ENCODE measurements at places on chromosomes 2 and 18.
A peak's percentile ranks its signal among the peaks of the same experiment; 100 is the strongest.

GRCh38 chr2:228318218-228318617 lies 136.7 kb upstream of the SPHKAP start:
- no peak overlapping the region for H3K27ac ChIP-seq
- H3K36me3 ChIP-seq = no peaks in the 10 kb centered on the region
- H3K27me3 ChIP-seq = peaks cover 1% of the 10 kb centered on the region
- no peak for DNase-seq

DNA sequence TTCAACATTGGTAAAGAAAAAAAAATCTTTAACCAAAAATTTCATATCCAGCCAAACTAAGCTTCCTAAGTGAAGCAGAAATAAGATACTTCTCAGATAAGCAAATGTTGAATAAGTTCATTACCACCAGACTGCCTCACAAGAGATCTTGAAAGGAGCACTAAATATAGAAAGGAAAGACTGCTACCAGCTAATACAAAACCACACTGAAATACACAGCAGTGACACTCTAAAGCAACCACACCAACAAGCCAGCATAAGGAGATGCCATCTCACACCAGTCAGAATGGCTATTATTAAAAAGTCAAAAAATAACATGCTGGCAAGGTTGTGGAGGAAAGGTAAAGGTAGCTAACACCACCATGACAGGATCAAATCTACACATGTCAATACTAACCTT lies 74.0 kb upstream of the LHCGR start:
- no peaks in the 10 kb centered on the region for H3K4me1 ChIP-seq
- no peak overlapping the region for H3K27ac ChIP-seq
- no peak for DNase-seq
- H3K36me3 ChIP-seq = no peaks in the 10 kb centered on the region
- no peak overlapping the region for H3K4me3 ChIP-seq
- H3K27me3 ChIP-seq = no peaks in the 10 kb centered on the region

GRCh38 chr2:71974846-71975245 lies 172.8 kb downstream of the CYP26B1 start:
- no peaks in the 10 kb centered on the region for H3K4me1 ChIP-seq
- no peak overlapping the region for H3K4me3 ChIP-seq
- no peak overlapping the region for H3K27ac ChIP-seq

DNA sequence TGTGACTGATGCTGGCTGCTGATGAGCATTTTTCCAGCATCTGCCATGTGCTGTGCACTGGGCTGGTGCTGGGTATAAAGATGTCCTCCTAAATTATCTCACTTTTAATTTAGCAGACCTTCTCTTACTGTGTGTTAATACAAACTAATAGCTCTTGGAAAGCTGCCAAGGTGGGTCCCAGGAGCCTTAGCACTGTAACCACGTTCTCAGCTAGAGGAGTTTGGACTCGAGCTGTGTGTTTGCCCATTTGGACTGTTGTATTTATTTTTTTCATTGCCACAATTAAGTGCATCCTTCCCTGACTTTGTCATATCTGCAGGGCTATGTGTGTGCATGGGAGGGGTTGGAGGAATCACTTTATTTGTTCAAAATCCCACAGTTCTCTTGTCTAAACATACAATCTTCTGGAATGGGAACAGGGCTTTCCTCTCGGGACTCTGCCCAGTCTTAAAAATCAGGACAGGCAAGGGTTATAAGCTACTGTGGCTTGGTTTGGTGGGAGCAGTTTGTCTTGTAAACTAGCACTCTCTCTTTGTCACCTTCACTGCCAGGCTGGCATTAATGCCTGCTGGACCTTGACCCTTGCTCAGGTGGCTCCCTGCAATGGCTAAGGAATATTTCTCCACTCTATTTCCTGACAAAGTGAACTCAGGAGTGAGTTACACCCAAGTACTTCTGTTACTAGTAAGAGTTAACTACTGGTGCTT lies 129.7 kb upstream of the MGAT5 start:
- H3K27me3 ChIP-seq = no peaks in the 10 kb centered on the region
- no peaks in the 10 kb centered on the region for H3K36me3 ChIP-seq
- no peaks in the 10 kb centered on the region for H3K4me1 ChIP-seq
- no peak overlapping the region for H3K27ac ChIP-seq
- H3K4me3 ChIP-seq = no peak overlapping the region
- DNase-seq = no peak

GRCh38 chr2:25473758-25474340 lies 132.1 kb upstream of the DNMT3A start:
- H3K27ac ChIP-seq = no peak overlapping the region
- no peaks in the 10 kb centered on the region for H3K27me3 ChIP-seq
- DNase-seq = no peak
- H3K4me3 ChIP-seq = no peak overlapping the region
- no peaks in the 10 kb centered on the region for H3K4me1 ChIP-seq

GRCh38 chr2:71122387-71123298 lies 7.4 kb downstream of the MCEE start:
- H3K27me3 ChIP-seq = no peaks in the 10 kb centered on the region
- H3K4me1 ChIP-seq = no peaks in the 10 kb centered on the region
- no peak overlapping the region for H3K27ac ChIP-seq
- no peaks in the 10 kb centered on the region for H3K36me3 ChIP-seq

- no peaks in the 10 kb centered on the region for H3K36me3 ChIP-seq
- no peak overlapping the region for H3K27ac ChIP-seq
- no peaks in the 10 kb centered on the region for H3K27me3 ChIP-seq
These were observed 75.1 kb downstream of the CIB4 start for GRCh38 chr2:26566081-26566375.

GRCh38 chr2:205908212-205909183 lies 177.5 kb downstream of the INO80D start:
- no peak overlapping the region for H3K4me3 ChIP-seq
- no peaks in the 10 kb centered on the region for H3K4me1 ChIP-seq
- H3K36me3 ChIP-seq = no peaks in the 10 kb centered on the region
- H3K27ac ChIP-seq = no peak overlapping the region

DNA sequence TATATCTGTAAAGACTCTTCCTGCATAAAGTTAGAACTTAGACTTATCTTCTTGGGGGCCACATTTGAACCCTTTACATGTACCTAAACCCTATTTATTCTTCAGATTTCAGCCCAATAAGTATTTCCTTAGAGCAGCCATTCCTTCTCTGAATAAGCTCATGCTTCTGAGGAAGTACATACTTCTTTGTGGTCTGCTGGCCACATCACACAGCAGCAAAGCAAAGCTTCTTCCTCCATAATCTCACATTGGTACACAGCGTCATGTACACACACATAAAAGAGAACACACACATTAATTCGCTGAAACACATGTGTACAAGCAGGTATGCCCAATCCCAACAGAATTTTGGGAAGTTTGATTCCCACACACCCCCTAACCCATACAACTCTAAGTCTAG lies 331.0 kb downstream of the CDH2 start:
- H3K27me3 ChIP-seq = no peaks in the 10 kb centered on the region
- no peaks in the 10 kb centered on the region for H3K4me1 ChIP-seq
- H3K4me3 ChIP-seq = no peak overlapping the region
- no peak for DNase-seq
- H3K36me3 ChIP-seq = no peaks in the 10 kb centered on the region

GRCh38 chr2:182069908-182070307 lies 84.3 kb downstream of the PPP1R1C start:
- H3K4me3 ChIP-seq = no peak overlapping the region
- H3K27ac ChIP-seq = no peak overlapping the region
- H3K36me3 ChIP-seq = no peaks in the 10 kb centered on the region
- H3K4me1 ChIP-seq = peaks cover 9% of the 10 kb centered on the region
- no peak for DNase-seq

- no peak overlapping the region for H3K27ac ChIP-seq
- H3K4me1 ChIP-seq = no peaks in the 10 kb centered on the region
- no peaks in the 10 kb centered on the region for H3K36me3 ChIP-seq
- peak; percentile 24 for DNase-seq
These were observed 55.0 kb upstream of the CTDP1 start for GRCh38 chr18:79624356-79625170.

DNA sequence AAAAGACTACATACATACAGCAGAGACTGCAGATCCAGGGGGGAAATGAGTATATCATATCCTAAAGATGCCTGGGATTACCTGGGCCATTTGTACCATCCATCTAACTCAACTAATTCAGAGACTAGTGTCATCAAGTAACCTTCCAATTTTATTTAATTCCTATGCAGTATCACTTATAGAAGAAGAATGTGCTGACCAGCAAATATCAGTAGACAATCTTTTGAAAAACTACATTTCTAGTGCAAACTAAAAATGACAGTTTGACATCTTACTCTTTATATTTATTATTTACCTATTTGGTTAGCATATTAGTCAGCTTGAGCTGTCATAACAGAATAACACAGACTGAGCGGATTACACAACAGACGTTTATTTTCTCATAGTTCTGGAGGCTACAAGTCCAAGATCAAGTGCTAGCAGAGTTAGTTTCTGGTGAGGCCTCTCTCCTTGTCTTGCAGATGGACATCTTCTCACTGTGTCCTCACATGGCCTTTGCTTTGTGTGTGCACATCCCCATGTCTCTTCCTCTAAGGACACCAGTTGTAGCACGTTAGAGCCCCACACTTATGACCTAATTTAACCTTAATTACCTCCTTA lies 47.0 kb downstream of the NCKAP5 start:
- no peaks in the 10 kb centered on the region for H3K36me3 ChIP-seq
- H3K27ac ChIP-seq = no peak overlapping the region
- H3K27me3 ChIP-seq = no peaks in the 10 kb centered on the region
- no peaks in the 10 kb centered on the region for H3K4me1 ChIP-seq
- H3K4me3 ChIP-seq = no peak overlapping the region

DNA sequence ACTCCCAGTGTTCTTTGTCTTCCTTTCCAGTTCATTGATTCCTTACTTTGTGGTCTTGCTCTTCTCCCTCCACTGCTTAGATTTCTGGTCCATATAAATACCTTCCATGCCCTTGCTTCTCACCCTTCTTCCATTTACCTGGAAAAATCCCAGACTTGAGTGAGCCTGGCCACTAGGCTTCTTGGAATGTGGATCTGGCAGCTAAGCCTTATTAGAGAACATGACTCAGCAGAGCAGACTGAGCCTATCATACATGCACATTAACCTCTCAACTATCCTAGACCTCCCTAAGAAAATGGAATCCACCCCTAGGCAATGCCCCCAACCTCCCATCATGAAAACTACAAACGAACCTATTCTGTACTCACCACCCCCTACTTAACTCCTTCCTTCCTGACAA lies 127.7 kb downstream of the RHBDD1 start:
- DNase-seq = no peak
- peaks cover 2% of the 10 kb centered on the region for H3K4me1 ChIP-seq

- H3K27me3 ChIP-seq = no peaks in the 10 kb centered on the region
- no peak for DNase-seq
- no peaks in the 10 kb centered on the region for H3K36me3 ChIP-seq
- H3K4me3 ChIP-seq = no peak overlapping the region
These were observed 308.8 kb downstream of the DCDC2C start for GRCh38 chr2:4012197-4012596.

DNA sequence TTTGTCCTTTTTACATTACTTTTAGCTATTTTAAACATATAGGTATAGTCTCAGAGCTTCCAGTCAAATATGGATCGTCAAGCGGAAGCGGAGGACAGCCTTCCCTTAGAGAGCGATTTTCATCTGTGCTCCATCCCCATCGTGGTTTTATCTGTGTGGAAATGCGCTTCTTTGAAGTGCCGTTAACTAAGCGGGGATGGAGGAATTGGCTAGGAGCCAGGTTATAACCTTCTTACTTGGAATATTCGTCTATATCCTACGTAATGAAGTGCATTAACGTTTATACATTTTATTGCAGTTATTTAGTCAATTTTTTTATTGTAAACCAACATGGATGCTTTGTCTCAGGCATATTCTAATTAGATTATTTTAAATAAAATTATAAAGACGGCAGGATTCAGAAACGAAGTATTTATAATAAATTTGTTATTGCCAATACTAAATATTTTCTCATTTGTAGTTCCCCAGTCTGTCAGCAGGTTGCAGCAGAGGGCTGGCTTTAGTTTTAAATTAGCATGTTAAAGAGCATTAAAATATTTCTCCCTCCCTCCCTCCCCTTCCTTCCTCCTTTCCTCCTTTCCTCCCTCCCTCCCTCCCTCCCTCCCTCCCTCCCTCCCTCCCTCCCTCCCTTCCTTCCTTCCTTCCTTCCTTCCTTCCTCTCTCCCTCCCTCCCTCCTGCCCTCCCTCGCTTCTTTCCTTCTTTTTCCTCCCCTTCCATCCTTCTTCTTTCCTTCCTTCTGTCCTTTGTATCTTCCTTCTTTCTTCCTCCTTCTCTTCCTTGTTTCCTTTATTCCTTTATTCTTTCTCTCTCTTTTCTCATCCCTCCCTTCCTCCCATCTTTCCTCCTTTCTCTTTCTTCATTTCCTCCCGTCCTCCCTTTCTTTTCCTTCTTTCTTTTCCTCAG lies 80.6 kb upstream of the DOCK10 start:
- H3K4me3 ChIP-seq = no peak overlapping the region
- H3K4me1 ChIP-seq = no peaks in the 10 kb centered on the region
- H3K27ac ChIP-seq = no peak overlapping the region
- no peaks in the 10 kb centered on the region for H3K27me3 ChIP-seq
- no peak for DNase-seq
- no peaks in the 10 kb centered on the region for H3K36me3 ChIP-seq

- H3K36me3 ChIP-seq = peaks cover 14% of the 10 kb centered on the region
- H3K4me3 ChIP-seq = no peak overlapping the region
- H3K27me3 ChIP-seq = no peaks in the 10 kb centered on the region
- H3K27ac ChIP-seq = no peak overlapping the region
These were observed 17.5 kb downstream of the AFG3L2 start for GRCh38 chr18:12359515-12359927.

DNA sequence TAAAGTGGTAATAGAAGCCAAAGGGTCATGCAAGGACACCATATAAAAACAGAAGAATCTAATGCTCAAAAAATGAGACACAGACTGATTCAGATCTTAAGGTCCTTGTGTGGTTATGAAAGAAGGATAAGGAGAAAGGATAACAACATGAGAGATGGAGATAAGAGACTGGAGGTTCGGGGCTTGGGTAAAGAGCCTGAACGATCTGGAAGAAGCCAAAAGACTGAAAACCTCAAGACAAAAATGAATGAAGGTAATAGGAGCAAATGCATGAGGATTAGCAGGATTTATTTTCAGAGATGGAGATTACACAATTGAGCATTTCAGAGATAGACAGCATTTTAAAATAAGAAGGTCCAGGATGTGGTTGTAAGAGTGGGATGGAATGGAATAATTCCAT lies 26.1 kb downstream of the STK17B start:
- H3K27me3 ChIP-seq = no peaks in the 10 kb centered on the region
- no peak overlapping the region for H3K27ac ChIP-seq
- DNase-seq = no peak
- no peaks in the 10 kb centered on the region for H3K36me3 ChIP-seq
- H3K4me3 ChIP-seq = no peak overlapping the region

DNA sequence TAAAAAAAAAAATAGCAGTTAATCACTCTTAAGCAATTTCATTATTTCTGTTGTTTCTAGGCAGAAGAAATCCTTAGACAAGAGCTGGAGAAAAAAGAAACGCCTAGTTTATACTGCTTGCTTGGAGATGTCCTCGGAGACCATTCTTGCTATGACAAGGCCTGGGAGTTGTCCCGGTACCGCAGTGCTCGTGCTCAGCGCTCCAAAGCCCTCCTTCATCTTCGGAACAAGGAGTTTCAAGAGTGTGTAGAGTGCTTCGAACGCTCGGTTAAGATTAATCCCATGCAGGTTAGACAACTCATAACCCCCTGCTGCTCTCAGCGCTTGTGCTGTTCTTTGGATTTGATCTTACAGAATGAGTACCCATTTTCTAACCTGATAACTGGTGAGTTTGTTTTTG lies 130.4 kb downstream of the TTC27 start:
- H3K27ac ChIP-seq = no peak overlapping the region
- H3K4me3 ChIP-seq = no peak overlapping the region
- H3K27me3 ChIP-seq = no peaks in the 10 kb centered on the region

Data from aorta (tissue), 5 donors.